Esophagus squamous epithelium (tissue), 5 donors: ENCODE measurements at places on chromosomes 3 and 15. TPM values are rescaled to one million over a fixed set of nuclear protein-coding genes. Genes with fewer than 3 reads are reported as not detected.

Gene LOXL1
- total RNA-seq: 4.3 TPM

Gene KLF15
- 13.5 TPM for total RNA-seq

DNA sequence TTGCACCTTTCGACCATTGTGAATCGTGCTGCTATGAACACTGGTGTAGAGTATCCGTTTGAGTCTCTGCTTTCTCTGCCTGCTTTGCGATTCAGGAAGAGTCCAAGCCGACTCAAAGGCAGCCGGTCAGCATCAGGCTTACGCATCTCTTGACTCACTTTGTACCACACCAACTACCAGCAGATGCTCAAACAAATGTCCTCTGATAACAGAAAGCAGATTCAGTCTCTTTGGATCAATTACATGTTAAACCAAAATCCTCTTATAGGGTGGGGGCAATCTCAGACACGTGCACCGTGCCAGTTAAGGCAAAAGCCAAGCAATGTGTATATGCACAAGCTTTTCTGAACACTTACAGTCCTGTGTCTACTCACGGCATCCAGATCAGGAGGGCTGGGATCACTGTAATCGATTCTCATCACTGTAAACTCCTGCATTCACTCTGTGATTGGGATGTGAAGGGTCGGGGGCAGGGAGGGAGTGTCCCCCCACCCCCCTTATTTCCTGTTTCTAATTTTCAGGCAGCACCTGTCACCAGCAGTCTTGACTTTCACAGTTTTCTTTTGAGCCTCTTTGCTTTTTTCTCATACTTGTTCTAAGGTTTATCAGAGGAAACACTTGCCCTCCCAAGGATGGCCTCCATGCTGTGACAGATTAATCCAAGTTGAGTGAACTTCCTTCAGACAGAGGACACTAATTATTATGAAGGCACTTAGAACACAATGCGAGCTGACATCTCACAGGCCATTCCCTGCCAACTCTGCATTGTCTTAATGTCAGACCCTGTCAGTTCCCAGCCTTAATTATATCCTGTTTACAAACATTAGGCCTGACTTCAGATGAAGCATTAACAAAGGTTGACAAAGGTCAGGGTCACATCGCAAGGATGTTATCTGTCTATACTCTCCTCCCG, 153.5 kb downstream of the MECOM start:
- DNase-seq: no peak

Gene RTP4
- 4.2 TPM for total RNA-seq

Gene PLA1A
- total RNA-seq: 1.5 TPM

Gene ALCAM
- 8.6 TPM for total RNA-seq

DNA sequence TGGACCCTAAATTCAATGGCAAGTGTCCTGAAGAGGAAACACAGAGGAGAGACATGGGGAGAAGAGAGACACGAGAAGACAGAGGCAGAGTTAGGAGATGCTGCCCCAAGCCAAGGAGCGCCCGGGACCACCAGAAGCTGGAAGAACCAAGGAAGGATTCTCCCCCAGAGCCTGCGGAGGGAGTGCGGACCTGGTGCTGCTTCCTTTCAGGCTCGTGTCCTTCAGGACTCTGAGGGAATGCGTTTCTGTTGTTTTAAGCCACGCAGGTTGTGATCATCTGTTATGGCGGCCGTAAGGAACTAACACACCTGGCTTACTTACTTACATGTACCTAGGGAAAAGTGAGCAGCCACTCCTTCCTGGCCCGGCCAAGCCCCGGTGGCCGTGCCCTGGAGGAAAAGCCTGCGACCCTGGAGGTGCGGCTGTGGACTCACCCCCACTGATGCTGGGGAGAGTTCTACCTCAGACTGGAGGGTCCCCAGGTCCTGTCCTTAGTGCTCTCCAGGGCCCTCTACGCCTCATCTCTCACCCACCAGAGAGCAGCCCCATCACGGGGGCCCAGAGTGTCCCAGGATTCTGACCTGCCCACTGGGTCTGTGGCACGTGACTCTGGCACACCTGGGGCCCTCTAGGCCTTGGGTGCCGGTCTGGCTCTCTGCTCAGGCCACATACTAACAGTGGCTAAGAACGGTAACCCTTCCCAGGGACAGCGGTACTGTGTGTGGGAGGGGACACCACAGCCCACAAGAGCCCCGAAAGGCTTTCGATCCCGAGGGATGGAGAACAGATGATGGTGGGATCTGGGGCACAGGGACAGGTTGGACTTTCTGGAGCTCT, 61.8 kb downstream of the ITGA11 start:
- no peak for DNase-seq

Gene ARGFX
- total RNA-seq: not detected

- no peak for DNase-seq
Observed at GRCh38 chr3:113747283-113748046, 630 bp downstream of the ATP6V1A start.

DNA sequence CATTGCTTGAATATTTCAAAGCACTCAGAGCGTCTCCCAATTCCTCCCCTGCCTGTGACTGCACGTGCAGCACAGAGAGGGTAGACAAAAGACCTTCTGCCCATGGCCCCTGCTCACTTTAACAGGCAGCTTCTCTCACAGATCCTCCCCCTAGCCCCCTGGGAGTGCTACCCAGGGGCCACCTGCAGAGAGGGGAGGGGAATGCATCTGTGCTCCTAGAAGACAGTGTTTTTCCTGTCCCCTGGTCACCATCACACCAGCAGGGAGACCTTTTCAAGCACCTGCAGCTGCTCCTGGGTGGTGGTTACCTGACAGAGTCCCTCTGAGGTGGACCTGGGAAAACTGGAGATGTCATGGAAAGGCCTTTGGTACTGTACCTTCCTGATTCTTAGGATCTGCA, 56.7 kb upstream of the PRR23C start:
- DNase-seq: no peak

GRCh38 chr3:53804697-53805462, 41.3 kb downstream of the CHDH start:
- DNase-seq: no peak

GRCh38 chr3:112656043-112656442, 15.1 kb upstream of the CCDC80 start:
- DNase-seq: no peak

GRCh38 chr3:4494895-4495264, 1.7 kb downstream of the ITPR1 start:
- no peak for DNase-seq

GRCh38 chr3:34001022-34001421, 202.6 kb downstream of the PDCD6IP start:
- no peak for DNase-seq

DNA sequence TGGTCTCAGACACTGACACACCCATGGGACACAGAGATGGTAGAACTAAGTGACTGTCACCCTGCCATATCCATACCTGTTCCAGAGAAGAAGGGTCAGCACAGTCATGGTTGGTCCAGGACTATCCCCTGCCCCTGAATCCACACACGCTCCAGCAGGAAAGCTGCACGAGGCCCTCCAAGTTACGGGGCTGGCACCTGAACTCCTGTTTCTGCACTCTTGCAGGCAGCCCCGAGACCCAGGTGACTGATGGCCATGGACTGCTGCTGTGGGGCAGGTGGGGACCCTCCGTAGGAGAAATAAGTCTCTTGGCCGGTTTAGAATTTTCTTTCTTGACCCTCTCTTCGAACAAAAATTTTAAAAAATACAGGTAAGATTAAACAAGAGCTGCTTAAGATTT, 30.6 kb downstream of the CHDH start:
- DNase-seq: no peak

DNA sequence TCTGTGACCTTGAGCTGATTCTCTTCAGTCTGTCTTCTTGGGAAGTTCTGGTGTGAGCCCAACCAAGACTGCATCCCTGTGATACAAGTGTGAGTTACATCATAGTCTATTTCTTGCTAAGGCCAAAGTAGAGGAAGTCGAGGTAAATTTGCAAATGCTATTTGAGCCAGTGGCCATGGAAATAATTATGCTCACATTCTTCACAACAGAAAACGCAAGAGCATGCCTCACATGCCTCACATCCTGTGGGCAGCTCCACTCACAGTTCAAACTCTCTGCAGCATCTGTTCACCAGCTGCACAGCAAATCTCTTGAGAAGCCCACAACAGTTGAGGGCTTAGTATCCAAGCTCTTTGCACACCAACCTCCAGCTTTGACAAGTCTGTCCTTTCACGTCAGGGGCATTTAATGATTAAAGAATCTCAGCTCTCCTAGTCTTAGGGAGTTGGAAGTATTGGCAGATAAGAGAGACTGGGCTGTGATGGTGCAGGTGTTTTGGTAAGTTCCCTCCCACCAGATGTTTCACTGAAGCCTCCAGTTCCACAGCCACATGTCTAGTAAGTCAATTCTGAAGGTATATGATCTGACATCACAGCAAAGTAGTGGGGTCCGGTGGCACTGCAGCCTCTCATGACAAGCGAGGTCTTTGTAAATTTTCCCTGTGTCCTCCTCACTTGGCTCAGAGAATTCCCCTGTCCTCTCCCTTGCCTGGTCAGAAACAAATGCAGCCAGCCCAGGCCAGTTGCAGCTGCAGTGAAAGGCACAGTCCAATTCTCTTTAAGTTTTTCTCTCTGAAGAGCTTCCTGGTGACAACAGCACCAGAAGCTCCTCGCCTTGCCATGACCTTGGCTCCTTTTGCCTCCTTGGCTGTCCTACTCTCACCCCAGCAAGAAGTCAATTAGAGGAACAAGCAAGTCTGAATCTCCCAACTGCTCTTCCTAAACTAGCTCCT, 166.1 kb downstream of the SSR3 start:
- no peak for DNase-seq

GRCh38 chr3:43909149-43909548, 218.4 kb downstream of the ABHD5 start:
- no peak for DNase-seq

DNA sequence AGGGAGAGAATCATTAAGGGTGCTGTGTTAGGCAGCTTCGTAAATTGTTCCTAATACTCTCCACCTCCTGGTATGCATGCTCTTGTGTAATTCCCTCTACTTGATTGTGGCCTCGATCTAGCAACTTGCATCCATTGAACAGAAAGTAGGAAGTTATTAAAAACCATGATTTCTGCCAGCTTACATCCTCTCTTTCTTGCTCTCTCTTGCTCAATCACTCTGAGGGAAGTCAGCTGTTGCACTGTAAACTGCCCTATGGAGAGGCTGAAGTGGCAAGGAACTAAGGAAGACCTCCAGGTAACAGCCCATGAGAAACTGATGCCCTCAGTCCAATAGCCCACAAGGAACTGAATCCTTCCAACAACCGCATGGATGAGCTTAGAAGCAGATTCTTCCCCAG, 92.6 kb downstream of the ERC2 start:
- no peak for DNase-seq

GRCh38 chr3:46670000-46670890, 23.2 kb downstream of the ALS2CL start:
- no peak for DNase-seq

DNA sequence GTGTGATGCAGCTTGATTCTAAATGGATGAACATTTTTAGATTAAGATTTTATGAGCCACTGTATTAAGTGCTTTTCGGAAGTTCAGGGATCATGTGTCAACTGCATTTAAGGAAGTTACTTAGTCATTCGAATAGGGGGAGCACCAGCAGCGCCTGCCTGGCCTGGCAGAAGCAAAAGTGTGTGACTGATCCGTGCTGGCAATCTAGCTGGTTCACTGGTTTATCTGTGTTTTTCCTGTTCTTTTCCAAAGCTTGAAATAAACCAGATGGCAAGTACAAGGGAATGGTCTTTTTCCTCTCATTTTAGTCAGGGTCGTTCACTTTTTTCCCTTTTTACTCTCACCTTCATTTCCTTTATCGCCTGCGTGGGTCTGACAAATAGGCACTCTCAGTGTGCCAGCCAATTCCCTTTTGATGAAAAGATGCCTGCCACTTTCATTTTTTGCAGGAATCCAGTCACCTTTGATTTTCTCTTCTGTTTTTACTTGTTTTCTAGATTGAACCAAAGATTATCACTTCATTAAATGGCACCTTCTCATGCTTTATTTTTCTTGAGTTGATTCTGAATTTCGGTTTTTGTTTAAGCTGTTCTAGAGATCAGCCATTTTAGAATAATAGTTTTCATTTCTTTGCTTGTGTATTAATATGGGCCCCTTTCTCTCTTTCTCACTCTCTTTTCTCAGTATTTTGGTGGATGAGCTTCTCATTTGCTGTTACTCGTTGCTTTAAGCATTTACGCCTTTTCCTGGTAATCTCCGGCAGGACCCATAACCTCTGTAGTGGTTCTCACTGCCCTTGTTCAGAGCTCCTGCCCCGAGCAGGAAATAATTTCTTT, 2.8 kb downstream of the ABHD2 start:
- no peak for DNase-seq

GRCh38 chr3:19959505-19959904, 12.6 kb downstream of the RAB5A start:
- DNase-seq: no peak

- DNase-seq: no peak
Observed at GRCh38 chr3:77394046-77394445, 354.1 kb downstream of the ROBO2 start.

- DNase-seq: no peak
Observed at GRCh38 chr15:98900356-98900755, 107.2 kb downstream of the PGPEP1L start.

Gene VGLL4
- 31.8 TPM for total RNA-seq

- no peak for DNase-seq
Observed at GRCh38 chr3:100902572-100902971, 90.6 kb downstream of the ABI3BP start.

Gene ESYT3
- 0.57 TPM for total RNA-seq

- no peak for DNase-seq
Observed at GRCh38 chr3:155602307-155602706, 142.6 kb downstream of the PLCH1 start.

Gene FBXW12
- total RNA-seq: not detected

DNA sequence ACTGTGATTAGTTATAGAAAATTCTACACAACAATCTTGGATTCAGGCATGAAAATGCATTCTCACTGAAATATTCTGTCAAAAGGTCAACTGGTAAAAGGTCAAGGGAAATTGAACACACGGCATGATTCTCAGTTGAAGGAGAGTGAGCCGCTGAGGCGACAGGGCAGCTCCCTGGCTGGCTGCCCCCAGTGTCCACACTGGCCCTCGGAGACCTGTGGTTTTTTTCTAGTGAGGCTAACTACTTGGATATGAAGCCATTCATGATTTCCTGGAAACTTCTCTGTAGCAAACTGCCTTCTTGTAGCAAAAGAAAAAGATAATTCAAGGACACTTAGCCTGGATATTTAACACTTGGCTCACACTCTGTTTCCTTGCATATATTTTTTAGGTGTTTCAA, 37.2 kb downstream of the AADACL2 start:
- DNase-seq: no peak

DNA sequence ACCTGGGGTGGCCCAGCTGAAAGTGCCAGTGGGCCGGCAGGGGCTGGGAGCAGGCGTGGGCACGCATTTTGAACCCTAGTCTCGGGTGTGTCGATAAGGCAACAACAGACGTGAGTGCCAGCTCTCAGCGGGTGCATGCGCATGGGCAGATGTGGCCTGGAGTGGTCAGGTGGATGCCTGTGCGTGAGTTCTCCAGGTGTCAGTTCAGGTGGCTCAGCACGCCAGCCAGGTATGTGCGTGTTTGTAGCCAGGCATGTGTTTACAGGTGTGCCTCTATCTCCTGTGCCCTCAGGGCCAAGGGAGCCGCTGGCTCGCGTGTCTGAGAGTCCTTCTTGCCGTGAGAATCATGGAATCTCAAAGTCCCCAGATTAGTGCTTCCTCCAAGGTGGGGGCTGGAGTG, 14.8 kb downstream of the CYP1A2 start:
- no peak for DNase-seq

- DNase-seq: no peak
Observed at GRCh38 chr3:55819005-55819404, 331.9 kb upstream of the WNT5A start.
